ENCODE measurements at places on chromosomes 6 and 20.

DNA sequence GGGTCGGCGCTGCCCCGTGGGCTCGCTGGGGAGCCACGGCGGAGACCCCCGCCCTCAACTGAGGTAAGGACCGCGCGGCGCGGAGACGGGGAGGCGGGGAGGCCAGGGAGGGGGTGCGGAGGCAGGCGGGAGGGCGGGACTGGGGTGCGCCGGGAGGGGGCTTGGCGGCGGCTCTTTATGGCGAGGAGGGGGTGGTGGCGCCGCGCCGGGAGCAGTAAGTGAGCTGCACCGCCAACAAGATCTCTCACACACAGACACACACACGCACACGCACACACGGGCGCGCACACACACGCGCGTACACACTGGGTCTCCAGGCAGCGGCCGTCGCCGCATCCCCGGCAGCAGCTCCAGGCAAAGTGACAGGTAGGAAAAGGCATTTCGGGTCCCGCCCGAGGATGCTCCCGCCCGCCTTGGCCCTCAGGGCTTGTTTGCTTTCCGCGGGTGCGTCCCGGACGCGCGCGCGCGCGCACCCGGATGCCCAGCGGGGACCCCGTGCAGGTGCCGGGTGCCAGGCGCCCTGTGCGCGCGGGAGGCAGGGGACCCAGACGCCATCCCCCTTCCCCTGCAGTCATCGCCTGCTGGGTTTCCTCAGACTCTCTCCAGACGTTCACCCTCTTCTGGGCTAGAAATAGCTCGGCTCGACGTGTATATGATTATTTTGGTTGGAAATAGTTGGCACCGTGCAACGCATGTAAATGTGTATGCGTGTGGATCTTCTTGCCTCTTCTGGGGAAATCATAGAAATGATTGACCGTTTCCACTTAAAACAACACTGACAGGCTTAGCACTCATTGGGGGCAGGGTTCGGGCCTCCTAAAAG is at the start of gene PLCB4:
TSS of gene PLCB4 (plus strand) at position 247 of the 823 bp plus-strand sequence. CDS start 238,728 bp downstream, outside the sequence.
- DNase-seq = no peak

DNA sequence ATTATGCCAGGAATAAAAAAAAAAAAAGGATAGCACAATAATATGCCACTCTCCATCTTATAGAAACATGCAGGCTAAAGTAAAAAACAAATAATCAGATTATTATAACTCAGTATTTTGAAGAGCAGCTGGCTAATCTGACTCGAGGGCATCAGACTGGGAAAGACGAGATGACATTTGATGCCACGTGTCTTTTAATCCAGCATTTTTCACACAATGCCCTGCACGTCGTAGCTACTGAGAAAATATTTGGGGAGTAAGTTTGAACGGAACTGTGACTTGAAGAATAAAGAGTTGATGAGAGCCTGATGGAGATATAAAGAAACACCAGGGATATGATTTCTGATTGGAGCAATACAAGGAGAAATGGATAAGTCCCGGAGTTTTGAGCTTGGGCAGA is 237.7 kb downstream of the ARID1B start:
- DNase-seq = no peak

DNA sequence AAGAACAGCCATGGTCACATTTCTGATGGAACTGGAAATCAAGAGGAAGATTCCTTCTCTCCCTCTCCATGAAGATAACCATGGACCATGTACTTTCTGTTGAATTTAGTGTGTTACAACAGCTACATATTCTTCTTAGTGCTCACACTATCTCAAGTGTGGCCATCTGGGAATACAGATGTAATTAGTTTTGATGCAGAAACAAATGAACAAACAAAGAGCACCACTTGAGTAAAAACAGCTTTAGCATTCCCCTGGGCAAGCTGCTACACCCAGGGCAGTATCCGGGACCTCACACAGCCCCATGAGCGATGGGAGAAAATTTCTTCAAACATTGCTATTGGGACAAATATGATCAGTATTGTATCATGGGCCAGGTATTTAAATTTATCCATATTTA is 75.2 kb downstream of the RAMACL start:
- DNase-seq = no peak

DNA sequence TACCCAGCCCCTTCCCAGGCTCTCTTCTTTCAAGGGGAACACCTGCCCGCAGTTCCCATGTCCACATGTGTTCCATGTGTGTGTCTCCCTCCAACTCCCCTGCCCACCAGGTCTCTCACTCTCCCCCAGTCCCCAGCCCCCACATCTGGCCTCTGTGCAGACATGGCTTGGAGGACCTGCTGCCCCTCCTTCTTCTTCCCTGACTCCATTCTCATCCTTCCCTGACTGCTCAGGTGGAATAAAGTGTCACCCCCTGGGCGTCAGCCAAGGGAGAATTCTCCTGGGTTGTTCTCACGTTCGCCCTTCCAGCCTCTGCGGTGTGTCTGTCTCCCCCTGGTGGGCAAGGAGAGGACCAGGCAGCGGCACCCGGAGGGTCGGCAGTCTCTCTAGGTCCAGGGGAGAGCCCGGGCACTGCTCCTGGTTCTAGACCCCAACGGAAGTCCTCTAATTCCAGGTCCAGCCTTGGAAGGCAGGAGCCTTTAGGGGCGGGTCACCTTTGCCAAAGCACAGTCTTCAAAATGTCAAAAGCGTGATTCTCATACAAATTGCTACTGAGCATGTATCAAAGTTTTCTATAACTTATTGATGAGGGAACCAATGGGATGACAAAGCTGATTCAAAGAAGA is 50.5 kb downstream of the EBF4 start:
- DNase-seq = peak; percentile 83

DNA sequence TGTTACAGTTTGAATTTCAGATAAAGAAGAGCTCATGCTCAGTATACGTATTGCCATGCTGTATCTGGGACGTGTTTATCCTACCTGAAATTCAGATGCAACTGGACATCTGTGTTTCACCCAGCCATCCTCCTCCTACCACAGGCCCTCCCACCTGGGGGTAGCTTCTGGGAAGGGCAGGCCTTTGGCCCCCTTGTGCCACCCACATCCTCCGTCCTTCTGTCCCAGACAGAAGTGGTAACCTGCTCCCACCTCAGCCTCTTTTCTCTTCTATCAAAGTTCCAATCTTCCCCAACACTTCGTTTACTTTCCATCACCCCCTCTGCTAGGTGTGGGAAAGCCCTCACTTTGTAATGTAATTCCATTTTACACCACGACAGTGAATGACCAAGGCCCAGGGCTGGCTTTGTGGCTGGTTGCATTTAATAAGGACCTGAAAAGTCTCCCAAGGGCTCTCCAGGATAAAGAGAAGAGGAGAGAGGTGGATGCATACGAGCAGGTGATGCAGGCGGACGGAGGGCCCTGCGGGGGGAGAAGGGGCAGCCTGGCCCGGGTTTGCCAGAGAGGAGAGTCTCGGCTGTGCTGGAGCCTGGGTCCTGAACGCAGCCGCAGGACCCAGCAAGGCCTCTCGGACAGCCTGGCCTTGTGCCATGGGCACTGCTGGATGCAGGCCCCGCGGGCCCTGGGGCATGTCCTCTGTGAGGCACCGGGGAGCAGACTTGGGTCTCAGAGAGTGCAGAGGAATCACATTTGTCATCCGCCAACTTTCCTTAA is 98.4 kb downstream of the PSMB1 start:
- peak; percentile 18 for DNase-seq

DNA sequence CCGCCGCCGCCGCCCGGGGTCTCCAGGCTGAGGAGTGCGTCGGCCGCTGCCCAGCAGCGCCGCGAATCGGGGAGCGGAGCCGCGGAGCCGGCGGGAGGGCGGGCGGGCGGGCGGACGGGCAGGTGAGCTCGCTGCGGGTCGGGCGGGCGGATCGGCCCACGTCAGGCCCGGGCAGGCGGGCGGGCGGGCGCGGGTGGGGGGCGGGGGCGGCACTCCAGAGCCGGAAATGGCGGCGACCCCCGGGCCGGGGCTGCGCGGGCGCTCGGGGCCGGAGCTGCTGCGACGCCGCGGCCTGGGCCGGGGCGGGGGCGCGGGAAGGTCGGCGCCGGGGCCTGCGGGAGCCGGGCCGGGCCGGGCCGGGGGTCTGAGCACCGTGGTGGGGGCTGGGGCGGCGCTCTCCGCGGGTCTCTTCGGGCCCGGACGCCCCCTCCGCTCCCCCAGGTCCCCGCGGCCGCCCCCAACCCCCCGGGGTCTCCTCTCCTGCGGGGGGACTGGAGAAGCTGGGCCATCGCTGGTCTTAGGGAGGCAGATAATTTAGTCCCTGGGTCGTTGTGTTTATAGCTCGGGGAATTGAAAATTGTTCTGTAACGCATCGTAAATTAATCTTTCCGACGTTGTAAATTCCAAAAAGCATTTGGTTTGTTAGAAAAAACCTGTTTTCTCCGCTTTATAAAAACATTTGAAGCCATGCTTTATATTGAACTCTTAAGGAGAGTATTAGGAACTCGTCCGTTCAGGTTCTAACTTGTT is 451 bp downstream of the DNAJC5 start:
- no peak for DNase-seq

DNA sequence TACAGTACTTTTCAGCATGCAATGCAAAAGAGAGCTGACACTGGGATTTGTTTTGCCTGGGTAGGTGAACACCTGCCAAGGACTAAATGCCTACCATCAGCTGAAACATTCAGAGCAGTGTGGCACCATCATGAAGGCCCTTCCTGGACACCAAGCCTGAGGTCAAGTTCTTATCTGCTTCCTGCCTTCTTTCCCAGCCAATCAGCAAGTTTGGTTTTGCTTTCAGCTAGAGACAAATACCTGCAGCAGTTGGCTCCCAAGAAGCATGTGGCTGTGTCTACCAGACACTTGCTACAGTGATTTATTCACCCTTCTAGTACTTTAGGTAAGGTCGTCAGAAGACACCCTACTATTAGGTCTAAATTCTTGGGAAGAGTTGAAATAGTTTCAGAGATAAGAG is 112.8 kb downstream of the TBX18 start:
- no peak for DNase-seq

GRCh38 chr6:170236131-170236836 is 54.6 kb downstream of the DLL1 start:
- no peak for DNase-seq

DNA sequence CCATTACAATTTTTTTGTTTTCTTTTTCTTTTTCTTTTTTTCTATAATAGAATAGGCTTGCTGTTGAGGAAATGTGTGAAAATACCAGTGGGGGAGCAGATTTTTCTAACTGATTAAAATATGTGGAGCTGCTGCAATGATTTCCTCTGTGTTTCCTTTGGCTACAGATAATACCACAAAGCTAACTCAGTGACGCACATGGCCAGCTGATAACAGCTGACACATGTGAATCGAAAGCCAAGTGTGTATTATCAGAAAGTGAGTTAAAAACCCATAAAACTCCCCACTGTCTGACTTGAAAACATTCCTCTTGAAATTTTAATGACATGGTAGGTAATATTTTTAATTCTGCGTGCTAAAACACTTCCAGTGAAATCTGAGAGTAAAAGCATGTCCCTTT is 70.8 kb upstream of the AHI1 start:
- DNase-seq = no peak

DNA sequence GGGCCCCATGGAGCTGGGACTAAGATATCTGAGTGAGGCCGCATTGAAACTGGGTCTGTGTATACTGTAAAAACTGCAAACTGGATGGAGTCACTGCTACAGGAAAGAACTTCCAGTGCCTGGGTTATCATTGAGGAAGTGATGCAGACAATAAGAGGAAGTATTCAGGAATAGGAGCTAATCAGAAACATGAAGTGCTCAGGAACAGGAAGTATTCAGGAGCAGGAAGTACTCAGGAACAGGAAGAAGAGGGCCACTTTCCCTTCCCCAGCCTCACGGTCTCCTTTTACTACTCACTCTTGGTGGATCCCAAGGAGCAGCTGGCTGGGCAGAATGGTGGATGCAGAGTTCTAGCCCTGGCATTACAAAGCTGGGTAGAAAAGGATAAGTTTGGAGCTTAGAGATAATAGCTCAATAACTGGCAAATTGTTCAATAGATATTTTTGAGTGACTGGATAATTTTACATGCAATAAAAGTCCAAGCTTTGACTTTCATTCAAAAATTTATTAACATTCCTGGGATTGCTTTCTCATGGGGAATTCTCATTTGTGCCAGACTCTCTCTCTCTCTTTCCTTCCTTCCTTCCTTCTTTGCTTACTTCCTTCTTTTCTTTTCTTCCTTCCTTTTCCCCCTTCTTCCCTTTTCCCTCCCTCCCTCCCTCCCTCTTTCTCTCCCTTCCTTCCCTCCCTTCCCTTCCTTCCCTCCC is 82.2 kb upstream of the PAX1 start:
- DNase-seq = no peak

GRCh38 chr20:56091628-56092234 is 86.4 kb upstream of the CBLN4 start:
- no peak for DNase-seq

DNA sequence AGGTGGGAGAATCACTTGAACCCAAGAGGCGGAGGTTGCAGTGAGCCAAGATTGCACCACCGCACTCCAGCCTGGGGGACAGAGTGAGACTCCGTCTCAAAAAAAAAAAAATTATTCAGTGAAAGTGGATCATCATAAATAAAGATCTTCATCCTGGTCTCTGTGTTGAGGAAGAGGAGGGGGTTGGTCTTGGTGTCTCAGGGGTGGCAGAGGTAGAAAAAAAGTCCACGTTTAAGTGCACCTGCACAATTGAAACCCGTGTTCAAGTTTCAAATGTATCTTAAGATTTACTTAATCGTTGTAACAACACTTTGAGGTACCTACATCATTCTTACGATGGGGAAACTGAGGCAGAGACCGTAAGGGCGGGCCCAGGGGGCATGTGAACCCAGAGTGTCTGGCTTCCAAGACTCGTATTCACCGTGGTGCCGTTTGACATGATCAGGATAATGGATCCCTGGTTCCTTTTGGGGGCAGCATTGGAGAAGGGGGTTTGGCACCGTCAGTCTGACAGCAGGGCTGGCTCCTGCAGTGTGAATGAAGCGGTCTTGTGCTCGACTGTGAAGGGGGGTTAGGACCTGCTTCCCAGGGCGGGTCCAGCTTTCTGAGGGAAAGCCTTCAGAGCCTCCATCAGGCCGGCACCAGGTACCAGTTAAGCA is 32.9 kb upstream of the ID1 start:
- no peak for DNase-seq

GRCh38 chr20:38759106-38759505 is 10.8 kb downstream of the ACTR5 start:
- DNase-seq = no peak

- no peak for DNase-seq
Measured at GRCh38 chr20:10828180-10828579, 154.4 kb upstream of the JAG1 start.

GRCh38 chr6:31897612-31898382 is at the start of gene EHMT2:
TSS of gene EHMT2 (minus strand) at chr6:31897698. CDS start at chr6:31897677, 21 bp downstream.
- peak; percentile 89 for DNase-seq

DNA sequence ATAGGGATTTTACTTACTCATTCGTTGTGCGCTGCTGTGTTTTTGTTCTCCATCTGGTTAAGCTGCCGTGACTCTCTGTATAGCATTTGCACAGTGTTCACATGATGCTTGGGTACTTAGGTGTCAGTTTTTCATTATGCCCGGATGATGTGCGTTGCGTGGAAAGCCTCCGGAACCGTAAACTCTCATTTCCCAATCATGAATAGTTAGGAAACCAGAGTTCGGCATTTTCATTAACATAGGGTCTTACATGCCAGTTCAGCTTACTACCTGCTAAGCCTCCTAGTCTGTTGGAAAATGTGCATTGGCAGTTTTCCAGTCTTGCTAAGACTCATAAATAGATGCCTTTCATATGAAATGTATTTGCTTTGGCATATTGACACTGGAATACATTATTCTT is 483.4 kb upstream of the FLRT3 start:
- no peak for DNase-seq

- DNase-seq = no peak
Measured at GRCh38 chr6:168387911-168388310, 53.1 kb upstream of the SMOC2 start.
